ENCODE measurements at places on chromosomes 3 and 15.

GRCh38 chr15:73809728-73810501, 56.8 kb upstream of the INSYN1 start:
- no peak for DNase-seq

- no peak for DNase-seq
Measured at GRCh38 chr3:5073374-5074085, 48.6 kb upstream of the ARL8B start.

DNA sequence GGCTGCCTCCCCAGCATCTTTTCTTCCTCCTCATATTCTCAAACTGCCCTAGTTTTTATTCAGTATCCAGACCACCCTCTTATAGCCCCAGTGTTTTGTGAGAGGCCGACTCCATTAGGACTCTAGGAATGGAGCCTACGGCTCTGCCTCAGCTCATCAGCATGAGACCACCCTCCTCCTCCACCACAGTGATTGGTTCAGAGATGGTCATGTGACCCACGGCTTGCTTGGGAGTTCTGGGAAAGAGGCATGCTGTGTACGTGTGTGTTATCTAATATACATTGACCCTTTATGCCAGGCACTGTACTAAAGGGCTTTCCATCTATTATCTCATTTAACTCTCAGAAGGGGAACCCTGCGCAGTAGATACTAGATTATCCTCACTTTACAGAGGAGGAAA, 17.8 kb upstream of the CMTM7 start:
- no peak for DNase-seq

DNA sequence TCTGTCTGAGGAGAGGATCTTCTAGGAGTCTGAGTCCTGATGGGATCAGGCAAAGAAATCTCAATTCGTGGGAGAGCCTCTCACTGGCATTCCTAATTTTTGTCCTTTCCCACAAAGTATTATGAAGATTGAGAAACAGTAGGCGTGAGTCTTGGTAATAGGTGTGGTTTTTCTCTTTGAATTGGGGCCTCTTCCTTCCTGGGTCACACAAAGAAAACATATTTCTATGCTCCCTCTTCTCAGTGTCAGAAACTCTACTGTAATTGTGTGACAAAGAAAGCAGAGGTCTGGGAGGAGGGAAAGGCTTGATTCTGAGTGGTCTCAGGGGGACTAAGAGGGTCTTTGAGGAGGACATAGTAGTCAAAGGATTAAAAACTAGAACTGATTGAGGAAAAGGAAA, 6.0 kb downstream of the GABRR3 start:
- no peak for DNase-seq

DNA sequence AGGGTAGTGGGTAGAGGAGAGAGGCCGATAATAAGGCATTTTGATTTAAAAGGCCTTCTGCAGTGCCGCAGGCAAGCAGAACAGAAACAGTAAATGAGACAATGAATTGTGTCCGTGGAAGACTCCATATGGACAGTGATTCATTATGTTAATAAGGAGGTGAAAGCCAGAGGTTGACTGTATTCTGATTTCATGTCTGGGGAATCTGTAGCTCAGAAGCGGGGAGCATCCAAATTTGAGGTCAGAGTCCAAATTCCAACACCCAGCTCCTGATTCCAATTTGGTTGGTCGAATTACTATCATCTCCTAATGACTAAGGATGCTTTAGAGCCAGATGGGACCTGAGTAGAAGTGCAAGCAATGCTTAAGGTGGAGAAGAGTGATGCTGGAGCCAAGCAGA, 1.0 kb upstream of the TBC1D21 start:
- no peak for DNase-seq

Measured in activated naive CD4-positive, alpha-beta T cell (primary cell).